Hindlimb muscle (tissue), 1 donor: ENCODE measurements at places on chromosomes 16 and 17. TPM values are rescaled to one million over a fixed set of nuclear protein-coding genes. Genes with fewer than 3 reads are reported as not detected.

- DNase-seq = no peak
These were observed 1.4 kb downstream of the HAGHL start for GRCh38 chr16:728131-728889.

GRCh38 chr17:55492781-55493341 is 18.4 kb downstream of the SMIM36 start:
- no peak for DNase-seq

Gene CTF1
- polyA plus RNA-seq = 13.5 TPM

GRCh38 chr16:87686697-87687096 is 79.1 kb downstream of the KLHDC4 start:
- DNase-seq = no peak

Gene OR1A1
- 0.06 TPM for polyA plus RNA-seq

Gene MVP
- polyA plus RNA-seq = 26.5 TPM

GRCh38 chr16:60907645-60908044 is 1128.6 kb downstream of the CDH8 start:
- DNase-seq = no peak
